ENCODE measurements at places on chromosomes 5 and 9.

- no peak for DNase-seq
These were observed 293.4 kb upstream of the PTGER4 start for GRCh38 chr5:40386289-40386688.

DNA sequence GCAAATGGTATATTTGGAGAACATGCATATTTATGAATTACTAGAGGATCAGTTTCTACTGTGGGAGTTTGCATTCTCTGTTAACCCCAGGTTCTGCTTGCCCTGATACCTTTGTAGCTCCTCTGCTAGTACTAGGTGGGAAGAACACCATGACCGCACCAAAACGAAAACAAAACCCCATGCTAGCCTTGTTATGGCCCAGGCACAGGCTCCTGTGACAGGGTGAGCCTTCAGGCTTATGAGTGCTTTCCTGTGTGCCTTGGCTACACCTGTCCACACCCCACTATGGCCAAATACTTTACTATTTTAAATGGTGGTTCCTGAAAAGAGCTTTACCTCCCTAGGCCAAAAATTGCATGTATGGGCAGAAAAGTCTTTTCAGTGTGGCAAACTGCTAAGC lies 94.8 kb downstream of the PPIC start:
- no peak for DNase-seq

DNA sequence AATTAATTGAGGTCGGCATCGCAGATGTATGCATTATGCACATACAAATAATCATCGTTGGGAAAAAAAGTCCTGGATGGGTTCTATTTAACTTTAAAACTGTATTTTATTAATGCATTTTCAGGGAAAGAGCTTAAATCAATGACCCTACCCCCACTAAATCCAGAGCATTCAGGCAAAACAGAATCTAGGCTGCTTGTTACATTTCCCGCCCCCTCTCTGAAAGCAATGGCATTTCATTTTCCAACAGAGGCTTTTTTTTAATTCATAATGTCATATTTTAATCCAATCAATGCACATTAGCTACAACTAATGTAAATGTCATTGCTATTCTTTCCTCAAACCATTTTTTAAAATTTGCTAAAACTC lies 117.4 kb upstream of the GRIA1 start:
- DNase-seq, result no peak

DNA sequence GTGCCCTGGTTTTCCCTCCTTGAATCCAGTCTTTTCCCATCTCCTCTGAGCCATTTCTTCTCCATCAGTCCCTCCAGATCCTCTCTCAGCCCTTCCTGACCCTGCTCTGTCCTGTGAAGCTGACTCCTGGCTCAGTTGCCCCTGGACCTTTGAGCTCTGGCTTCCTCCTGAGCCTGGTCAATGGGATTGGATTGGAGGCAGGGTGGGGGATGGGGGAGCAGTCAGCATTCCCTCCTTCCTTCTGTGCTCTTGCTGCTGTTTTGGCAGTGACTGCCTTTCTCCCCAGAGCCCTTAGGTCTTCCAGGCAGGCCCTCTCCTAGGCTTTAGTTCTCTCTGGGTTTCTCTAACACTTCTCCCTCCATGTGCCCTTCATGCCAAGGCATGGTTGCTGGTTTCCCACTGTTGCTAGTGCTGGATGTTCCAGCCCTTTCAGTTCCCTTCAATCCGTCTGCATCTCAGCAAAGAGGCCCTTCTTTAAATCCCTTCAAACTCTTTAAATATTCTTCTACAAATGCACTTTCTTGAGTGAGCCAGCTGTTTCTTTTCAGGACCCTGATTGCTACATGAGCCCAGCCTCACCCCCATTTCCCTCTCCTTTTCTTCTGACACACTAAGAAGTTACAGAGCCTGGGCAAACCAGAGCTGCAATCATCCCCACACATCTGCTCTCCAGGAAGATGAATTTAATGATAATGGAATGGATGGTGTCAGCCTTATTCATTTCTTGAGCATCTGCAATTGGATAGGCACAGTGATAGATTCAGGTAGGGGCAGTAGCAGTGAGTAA lies 2.2 kb downstream of the TNFSF15 start:
- no peak for DNase-seq

DNA sequence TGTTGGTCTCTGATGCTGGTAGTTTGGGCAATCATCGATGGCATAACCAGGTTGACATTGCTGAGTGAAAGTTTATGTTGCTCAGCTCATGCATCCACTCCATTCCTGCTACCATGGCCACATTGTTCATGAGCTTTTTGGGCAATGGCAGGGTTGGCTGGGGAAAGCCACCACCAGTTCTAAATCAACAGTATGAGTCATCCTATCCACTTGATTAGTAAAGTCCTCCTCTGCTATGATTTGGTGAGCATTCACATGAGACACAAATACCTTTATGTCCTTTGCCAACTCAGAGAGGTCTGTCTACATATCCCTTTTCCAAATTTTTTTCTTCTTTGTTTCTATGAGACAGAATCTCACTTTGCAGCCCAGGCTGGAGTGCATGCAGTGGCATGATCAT lies 129.7 kb upstream of the FBN2 start:
- no peak for DNase-seq

DNA sequence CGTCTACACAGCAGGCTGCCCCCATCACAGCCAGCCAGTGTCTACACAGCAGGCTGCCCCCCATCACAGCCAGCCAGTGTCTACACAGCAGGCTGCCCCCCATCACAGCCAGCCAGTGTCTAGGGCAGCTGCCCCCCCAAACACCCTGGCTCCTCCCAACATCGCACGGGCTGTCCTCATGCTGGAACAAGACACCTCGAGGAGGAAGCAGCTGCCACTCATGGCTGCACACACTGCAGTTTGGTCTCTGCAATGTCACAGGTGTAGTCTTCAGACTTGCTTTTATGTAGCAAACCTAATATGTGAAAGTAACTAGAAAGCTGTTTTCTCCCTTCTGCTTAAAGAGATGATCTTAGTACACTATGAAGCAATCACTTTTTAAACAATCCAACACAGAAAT lies 9.7 kb downstream of the LRRC14B start:
- DNase-seq, result no peak

GRCh38 chr5:173317852-173318251 lies 10.4 kb downstream of the STC2 start:
- no peak for DNase-seq

DNA sequence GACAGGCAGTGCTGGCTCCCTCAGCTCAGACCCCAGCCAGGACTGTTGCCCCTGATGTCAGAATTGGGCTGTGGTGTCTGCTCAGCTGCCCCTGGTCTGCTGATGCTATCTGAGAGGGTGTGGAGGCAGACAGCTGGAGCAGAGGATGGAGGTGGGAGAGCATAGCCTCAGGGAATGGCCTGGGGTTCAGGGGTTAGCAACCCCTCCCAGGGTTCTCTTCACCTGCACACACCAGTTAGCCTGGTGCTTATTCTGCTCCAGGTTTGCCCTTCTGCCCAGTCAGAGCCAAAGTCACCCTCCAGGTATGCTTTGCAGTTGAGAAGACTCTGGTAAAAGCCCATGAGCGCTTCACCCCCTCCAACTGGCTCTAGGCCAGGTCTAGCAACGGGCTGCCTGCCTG lies 109.8 kb downstream of the SAXO1 start:
- DNase-seq, result no peak

- DNase-seq, result no peak
These were observed 4.1 kb downstream of the FBXW11 start for GRCh38 chr5:172002310-172002709.
